ENCODE measurements at places on chromosomes 3 and 15. TPM values are rescaled to one million over a fixed set of nuclear protein-coding genes. Genes with fewer than 3 reads are reported as not detected.

The TTC21A gene
- total RNA-seq, result 6.7 TPM

DNA sequence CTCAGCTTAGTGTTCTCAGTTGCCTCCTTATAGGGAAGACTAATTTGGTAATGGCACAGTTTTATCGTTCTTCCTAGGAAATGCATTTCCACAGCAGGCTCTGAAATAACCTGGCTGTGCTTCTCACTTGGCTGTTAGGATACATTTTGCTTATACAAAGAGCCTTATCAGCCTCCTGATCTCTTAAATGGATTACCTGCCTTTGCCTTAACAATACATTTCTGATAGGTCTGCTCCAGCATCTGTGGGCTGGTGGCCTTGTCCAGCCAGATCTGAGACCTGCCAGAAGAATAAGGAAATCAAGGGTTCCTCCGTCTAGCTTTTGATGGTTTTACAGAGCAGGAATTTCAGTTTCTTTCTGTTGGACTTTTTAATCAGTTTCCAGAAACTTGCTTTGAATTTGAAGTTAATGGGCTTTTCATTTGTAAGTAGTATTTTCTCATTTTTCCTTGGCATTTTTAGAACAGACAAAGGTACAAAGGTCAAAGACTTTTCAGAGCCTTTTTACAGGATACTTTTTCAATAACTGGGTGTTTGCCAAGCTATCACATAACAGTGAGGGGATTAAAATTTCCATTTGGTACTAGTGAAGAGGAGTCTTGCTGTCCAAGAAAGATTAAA, 116.3 kb downstream of the AKAP13 start:
- no peak overlapping the region for H3K4me3 ChIP-seq
- no peaks in the 10 kb centered on the region for H3K36me3 ChIP-seq
- no peak overlapping the region for H3K27ac ChIP-seq
- H3K4me1 ChIP-seq, result peaks cover 26% of the 10 kb centered on the region
- H3K27me3 ChIP-seq, result no peaks in the 10 kb centered on the region

DNA sequence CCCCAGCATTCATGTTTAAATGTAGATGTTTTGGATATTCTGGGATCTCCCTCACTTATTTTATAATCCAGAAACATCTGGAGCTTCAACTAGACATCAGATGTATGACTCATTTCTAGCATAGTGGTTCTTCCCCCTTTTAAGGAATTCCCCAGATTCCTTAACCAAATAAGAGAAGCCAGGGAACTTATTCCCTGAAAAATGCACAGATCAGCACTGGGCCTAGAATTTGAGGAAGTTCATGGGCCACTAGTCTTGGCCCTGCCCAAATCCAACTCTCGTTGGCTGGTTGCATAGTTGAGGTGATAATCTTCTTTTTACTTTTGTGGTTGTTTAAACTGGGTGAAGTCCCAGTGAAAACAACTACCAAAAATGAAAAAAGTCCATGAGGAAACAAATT, 20.4 kb downstream of the RARRES1 start:
- no peaks in the 10 kb centered on the region for H3K4me1 ChIP-seq
- no peak for DNase-seq
- no peaks in the 10 kb centered on the region for H3K36me3 ChIP-seq
- no peaks in the 10 kb centered on the region for H3K27me3 ChIP-seq
- H3K4me3 ChIP-seq, result no peak overlapping the region
- H3K27ac ChIP-seq, result no peak overlapping the region

- no peak overlapping the region for H3K4me3 ChIP-seq
- no peaks in the 10 kb centered on the region for H3K36me3 ChIP-seq
- no peak for DNase-seq
- no peaks in the 10 kb centered on the region for H3K4me1 ChIP-seq
- H3K27me3 ChIP-seq, result no peaks in the 10 kb centered on the region
- no peak overlapping the region for H3K27ac ChIP-seq
Measured at GRCh38 chr3:78496501-78496900, 1271.3 kb downstream of the ROBO1 start.

- H3K4me3 ChIP-seq, result no peak overlapping the region
- DNase-seq, result no peak
- no peaks in the 10 kb centered on the region for H3K27me3 ChIP-seq
- peaks cover 28% of the 10 kb centered on the region for H3K4me1 ChIP-seq
- H3K36me3 ChIP-seq, result no peaks in the 10 kb centered on the region
- no peak overlapping the region for H3K27ac ChIP-seq
Measured at GRCh38 chr3:51673802-51674654, 3.0 kb downstream of the TEX264 start.

DNA sequence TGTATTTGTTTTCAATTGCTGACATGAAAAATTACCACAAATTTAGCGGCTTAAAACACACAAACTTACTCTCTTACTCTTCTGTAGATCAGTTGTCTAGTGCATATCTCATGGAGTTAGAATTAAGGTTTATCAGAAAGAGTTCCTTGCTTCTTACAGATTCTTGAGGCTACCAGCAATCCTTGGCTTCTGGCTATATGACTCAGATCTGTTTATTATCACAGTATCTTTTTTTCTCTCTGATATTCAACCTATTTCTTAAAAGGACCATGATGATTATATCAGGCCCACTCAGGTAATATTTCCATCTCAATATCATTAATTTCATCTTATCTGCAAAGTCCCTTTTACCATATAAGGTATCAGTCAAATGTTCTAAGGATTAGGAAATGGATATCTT, 263.5 kb upstream of the BCHE start:
- H3K27me3 ChIP-seq, result no peaks in the 10 kb centered on the region
- no peak for DNase-seq
- no peaks in the 10 kb centered on the region for H3K4me1 ChIP-seq
- H3K27ac ChIP-seq, result no peak overlapping the region
- H3K36me3 ChIP-seq, result no peaks in the 10 kb centered on the region

The GMPS gene
- 18.5 TPM for total RNA-seq

The NSUN3 gene
- 5.6 TPM for total RNA-seq
